ENCODE measurements at places on chromosomes 5 and 9.

GRCh38 chr5:109674596-109674995 is 15.1 kb upstream of the MAN2A1 start:
- no peak for ATAC-seq

DNA sequence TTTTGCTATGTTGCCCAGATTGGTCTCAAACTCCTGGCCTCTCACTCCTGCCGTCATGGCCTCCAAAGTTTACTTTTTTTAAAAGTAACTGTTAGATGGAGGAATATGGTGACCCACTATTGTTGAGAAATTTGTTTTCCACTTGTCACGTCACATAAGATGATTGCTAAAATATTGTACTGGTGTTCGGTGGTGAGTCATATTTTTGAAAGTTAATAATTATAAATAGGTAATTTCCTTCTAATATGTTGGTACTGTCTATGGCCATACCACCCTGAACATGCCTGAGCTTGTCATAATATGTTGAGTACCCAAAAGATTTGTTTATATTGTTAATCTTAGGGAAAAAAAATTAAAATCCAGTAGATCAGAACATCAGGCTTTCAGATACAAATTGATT is 22.6 kb downstream of the RMI1 start:
- ATAC-seq = no peak

- no peak for ATAC-seq
Measured at GRCh38 chr5:23466401-23466912, 41.0 kb upstream of the PRDM9 start.

- no peak for ATAC-seq
Measured at GRCh38 chr9:114836769-114837168, 30.9 kb upstream of the TNFSF15 start.

DNA sequence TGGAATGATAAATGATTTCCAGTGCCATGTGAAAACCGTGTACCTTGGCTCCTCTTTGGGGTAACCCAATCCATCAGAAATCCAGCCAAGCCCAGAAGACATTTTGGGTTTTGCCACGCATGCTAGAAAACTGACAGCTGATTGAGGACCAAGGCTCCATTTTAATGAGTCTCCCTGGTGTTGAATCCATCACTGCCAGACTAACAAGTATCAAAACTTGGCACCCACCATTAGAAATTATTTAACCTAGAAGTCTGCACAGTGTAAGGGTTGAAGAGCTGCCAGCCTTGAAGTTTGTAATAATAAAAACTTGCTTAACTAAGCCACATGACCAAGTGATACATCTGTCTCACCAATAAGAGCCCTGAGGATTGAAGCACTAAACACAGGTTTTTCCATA is 369.9 kb downstream of the DNAH5 start:
- ATAC-seq = no peak

- ATAC-seq = no peak
Measured at GRCh38 chr5:1885404-1885755, 2.7 kb upstream of the IRX4 start.

GRCh38 chr5:133789428-133789827 is 177.1 kb upstream of the FSTL4 start:
- no peak for ATAC-seq

DNA sequence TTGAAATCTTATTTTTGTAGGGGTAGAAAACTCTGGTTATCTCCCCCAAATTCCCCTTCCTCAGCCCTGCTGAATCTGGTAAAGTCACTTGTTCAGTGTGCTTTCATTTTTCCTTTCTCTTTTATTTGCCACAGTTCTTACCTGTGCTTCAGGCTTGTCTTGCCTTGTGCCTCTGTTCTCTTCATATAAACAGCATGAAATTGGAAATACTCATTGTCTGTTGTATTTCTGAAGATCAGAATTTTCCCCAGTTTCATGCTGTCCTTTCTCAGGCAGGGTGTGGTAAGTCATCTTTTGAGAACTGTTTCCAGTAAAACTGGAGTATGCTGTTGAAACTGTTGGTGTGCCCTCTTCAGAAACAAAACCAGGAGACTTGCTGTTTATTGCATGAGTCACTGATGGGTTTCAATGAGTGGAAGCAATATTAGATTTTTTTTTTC is 7.0 kb downstream of the PAM start:
- ATAC-seq = peak; percentile 61

DNA sequence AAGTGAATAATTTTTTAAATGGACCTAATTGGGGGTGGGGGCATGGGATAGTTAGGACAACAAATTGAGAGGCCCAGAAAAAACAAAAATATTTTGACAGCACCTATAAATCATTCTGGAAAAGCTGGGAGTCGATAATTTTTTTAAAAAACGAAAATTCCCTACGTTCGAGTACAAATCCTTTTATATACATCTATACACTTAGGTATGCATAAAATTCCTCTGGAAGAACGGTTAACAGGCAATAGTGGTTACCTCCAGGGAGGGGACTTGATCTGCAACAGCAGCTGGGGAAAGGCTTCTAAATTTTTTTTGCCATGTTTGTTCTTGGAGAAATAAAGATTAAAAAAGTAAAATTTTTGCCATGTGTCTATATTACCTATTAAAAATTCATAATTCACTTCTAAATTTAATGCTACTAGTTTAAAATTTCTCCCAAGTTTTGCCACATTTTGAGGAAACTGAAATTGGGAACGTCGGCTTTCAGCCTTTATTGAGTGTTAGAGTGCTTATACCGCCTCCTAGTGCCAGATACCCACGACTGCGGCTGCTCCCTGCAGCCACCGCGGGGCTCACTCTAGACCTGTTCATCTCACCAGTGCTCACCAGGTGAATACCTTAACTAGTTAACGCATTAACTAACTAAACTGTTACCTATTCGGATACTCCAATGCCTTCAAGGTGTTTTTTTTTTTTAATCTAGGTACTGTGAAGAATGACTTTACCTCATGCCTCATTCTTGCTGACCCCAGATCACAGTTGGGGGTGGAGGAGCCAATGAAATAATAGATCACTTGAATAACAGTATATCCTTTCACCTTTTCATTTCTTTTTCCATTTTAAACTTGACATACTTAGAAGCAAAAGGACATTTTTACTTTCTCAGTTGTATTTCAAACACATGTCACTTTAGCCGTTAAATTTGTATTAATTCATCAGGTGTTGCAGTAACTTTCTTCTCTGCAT is 1.8 kb upstream of the BHMT start:
- ATAC-seq = no peak

- ATAC-seq = no peak
Measured at GRCh38 chr5:132310141-132310834, 16.1 kb downstream of the SLC22A4 start.

- no peak for ATAC-seq
Measured at GRCh38 chr9:78462611-78463010, 165.7 kb downstream of the PSAT1 start.

- no peak for ATAC-seq
Measured at GRCh38 chr5:78718824-78719223, 70.3 kb upstream of the LHFPL2 start.

GRCh38 chr5:88230546-88231066 is 38.0 kb downstream of the TMEM161B start:
- ATAC-seq = no peak

- peak; percentile 45 for ATAC-seq
Measured at GRCh38 chr5:75623846-75624245, 12.6 kb downstream of the ANKDD1B start.

DNA sequence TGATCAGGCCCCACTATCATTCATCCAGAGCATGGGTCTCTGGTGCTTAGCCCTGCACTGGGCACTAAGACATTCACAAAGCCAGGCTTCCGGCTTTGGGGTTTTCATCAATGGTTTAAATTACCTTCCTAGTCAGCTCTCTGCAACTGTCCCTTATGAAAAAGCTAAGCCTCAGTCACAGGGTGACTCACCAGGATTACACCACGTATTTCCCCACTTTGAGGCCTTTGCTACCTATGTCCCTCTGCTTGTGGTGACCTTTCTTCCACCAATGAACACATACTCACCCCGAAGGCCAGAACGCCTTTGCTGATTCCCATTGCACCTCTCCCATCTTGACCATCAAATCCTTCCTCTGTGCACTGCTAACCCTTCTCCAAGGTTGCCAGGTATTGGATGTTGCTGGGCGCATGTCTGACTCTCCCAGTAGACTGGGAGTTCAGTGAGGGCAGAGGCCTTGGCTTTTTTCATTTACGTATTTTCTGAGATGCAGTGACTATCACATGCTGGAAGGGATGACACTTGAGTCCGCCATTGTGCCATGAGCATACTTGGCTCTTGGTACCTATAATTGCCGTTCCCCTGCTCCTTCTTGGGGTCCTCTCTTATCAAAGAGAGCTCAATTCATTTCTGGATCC is 58.7 kb upstream of the TNFSF8 start:
- no peak for ATAC-seq

- no peak for ATAC-seq
Measured at GRCh38 chr5:80958616-80959015, 1.5 kb upstream of the RASGRF2 start.

DNA sequence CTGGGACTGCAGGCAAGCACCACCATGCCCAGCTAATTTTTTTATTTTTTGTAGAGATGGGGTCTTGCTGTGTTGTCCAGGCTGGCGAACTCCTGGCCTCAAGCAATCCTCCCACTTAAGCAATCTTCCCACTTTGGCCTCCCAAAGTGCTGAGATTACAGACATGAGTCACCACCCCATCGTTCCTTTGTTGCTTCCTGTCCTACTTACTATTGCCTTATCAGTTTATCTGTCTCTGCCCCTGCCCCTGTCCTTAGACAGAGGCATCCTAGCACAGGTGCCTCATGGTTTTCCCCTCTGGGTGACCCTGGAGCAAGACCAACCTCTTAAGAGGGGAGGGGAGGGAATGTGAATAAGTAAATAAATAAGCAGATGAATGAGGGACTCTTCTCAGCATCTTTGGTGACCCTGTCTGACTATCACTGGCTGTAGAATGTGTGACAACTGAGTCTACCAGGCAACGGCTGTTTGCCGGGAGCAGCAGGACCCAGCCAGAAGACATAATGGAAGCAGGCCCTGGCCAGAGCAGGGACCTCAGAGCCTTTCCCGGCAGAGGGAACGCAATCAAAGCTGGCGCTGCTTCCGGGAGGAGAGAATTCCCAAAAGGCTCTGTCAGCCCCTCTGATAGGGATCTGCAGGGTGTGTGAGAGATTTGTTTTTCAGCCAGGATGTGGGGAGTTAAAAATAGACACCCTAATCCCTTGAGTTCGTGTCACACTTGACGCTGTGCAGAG is 43.8 kb upstream of the DAB2IP start:
- ATAC-seq = peak; percentile 71

DNA sequence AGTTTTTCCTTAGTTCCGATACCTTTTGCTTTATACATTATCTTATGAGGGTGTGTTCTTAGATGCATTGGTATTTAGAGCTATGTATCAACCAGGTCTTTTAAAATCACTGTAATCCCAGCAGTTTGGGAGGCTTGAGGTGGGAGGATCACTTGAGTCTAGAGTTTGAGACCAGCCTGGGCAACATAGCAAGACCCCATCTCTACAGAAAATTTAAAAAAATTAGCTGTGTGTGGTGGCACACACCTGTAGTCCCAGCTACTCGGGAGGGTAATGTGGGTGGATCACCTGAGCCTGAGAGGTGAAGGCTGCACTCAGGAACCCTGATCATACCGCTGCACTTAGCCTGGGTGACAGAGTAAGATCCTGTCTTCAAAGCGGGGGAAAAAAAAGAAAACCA is 15.1 kb downstream of the SPIN1 start:
- ATAC-seq = no peak

GRCh38 chr9:133032171-133032570 is 1.4 kb downstream of the GTF3C5 start:
- no peak for ATAC-seq

- ATAC-seq = no peak
Measured at GRCh38 chr5:53095217-53095616, 14.3 kb downstream of the MOCS2 start.

DNA sequence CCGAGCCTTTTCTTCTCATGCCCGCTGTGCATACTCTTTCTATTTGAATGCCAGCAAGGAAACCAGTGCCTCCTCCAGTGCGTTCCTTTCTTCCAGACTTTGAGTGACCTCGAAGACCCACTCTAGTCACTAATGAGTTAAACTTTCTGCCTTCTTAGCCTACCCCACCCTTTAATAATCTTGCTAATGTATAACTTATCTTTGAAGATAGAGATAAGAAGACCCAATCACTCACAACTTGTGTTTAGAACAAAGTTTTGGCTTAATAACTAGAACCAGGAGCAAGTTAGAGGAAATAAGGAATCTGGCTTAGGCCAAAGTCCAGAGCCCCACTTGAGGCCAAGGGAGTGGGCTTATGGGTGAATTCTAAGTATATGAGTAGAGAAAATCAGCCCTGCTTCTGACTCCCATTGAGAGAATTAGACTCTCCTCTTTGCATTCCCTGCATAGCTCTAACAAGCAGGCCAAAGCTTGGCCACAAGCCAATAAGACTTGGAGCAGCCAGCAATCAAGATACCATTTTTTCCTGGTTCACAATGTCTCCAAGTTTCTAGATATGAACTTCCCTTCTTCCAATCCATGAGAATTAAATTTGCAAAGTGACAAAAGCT is 181.5 kb upstream of the PIK3R1 start:
- ATAC-seq = peak; percentile 88

- ATAC-seq = no peak
Measured at GRCh38 chr5:53039855-53040254, 50.7 kb downstream of the ITGA2 start.

- no peak for ATAC-seq
Measured at GRCh38 chr9:105355781-105356180, 92.1 kb upstream of the FSD1L start.

- ATAC-seq = no peak
Measured at GRCh38 chr5:173456751-173457171, 128.5 kb upstream of the STC2 start.

GRCh38 chr9:84974855-84975254 is 305.3 kb downstream of the NTRK2 start:
- ATAC-seq = no peak
